K562 (cell line): ENCODE measurements at places on chromosomes 7 and 10. TPM values are rescaled to one million over a fixed set of nuclear protein-coding genes. Genes with fewer than 3 reads are reported as not detected.

- no peak overlapping the region for H3K4me3 ChIP-seq
- no peak for DNase-seq
- H3K4me1 ChIP-seq = no peaks in the 10 kb centered on the region
Measured at GRCh38 chr10:119377958-119378736, 164.4 kb downstream of the RGS10 start.

- no peaks in the 10 kb centered on the region for H3K36me3 ChIP-seq
- no peaks in the 10 kb centered on the region for H3K27me3 ChIP-seq
- H3K4me1 ChIP-seq = no peaks in the 10 kb centered on the region
- no peak for DNase-seq
- H3K27ac ChIP-seq = no peak overlapping the region
- H3K4me3 ChIP-seq = no peak overlapping the region
Measured at GRCh38 chr10:107409522-107409921, 245.0 kb upstream of the SORCS1 start.

DNA sequence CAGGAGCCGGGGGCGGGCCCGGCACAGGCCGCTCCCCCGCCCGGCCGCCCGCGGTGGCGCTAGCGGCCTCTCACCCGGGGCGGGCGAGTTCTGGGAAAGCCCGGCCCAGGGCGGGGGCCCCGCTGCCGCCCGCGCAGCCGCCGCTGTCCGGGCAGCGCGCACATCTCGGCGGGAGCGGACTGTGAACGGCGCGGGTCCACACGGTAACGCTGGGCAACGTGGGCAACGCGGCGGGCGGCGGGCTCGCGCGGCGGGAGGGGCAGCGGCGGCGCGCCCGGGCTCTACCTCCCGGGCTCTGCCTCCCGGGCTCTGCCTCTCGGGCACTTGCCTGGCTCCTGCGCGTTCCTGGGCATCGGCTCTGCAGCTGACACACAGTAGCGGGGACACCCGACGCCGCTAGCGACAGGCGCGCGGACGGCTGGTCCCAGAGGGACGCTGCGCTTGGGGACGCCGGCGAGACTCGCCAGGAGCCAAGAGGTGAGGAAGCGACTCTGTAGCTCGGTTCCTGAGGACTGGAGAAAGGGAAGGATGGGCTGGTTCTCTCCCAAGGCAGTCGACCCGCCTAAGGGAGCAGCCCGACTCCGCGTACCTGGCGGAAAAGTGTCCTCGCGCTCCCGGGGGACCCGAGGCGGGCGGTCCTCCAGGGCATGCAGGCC is at the start of gene PLCE1:
TSS of gene PLCE1 (plus strand) at position 150 of the 656 bp plus-strand sequence. CDS start 37,116 bp downstream, outside the sequence.
- H3K4me1 ChIP-seq = no peaks in the 10 kb centered on the region
- DNase-seq = peak; percentile 64
- H3K36me3 ChIP-seq = no peaks in the 10 kb centered on the region
- H3K27ac ChIP-seq = no peak within 1 kb of the TSS

Gene CACNB2
- 0.09 TPM in 1 of 2 replicates, not detected in the other for total RNA-seq

GRCh38 chr10:17257466-17258321 is 29.7 kb downstream of the VIM start:
- no peaks in the 10 kb centered on the region for H3K27me3 ChIP-seq
- H3K4me3 ChIP-seq = no peak overlapping the region
- peak; percentile 67 for DNase-seq
- H3K27ac ChIP-seq = no peak overlapping the region
- H3K36me3 ChIP-seq = no peaks in the 10 kb centered on the region
